ENCODE measurements at places on chromosomes 16 and 17.

DNA sequence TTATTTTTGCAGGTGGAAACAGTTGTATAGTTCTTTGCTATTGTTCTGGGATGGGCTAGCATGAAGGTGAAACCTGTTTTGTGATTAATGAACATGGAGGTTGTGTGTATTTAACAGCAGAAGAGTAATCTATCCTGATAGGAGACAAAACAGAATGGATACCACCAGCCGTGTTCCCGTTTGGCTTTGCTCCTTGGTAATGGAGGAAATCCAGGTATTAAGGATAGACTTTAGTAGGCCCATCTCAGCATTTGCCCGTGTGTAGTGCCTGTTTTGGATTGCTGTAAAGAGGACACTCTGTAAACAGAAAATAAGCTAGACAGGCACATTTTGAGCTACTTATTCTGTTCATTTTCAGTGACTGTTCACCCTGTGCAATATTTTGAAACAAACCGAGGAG is 215.1 kb downstream of the RBFOX1 start:
- no peak for DNase-seq

DNA sequence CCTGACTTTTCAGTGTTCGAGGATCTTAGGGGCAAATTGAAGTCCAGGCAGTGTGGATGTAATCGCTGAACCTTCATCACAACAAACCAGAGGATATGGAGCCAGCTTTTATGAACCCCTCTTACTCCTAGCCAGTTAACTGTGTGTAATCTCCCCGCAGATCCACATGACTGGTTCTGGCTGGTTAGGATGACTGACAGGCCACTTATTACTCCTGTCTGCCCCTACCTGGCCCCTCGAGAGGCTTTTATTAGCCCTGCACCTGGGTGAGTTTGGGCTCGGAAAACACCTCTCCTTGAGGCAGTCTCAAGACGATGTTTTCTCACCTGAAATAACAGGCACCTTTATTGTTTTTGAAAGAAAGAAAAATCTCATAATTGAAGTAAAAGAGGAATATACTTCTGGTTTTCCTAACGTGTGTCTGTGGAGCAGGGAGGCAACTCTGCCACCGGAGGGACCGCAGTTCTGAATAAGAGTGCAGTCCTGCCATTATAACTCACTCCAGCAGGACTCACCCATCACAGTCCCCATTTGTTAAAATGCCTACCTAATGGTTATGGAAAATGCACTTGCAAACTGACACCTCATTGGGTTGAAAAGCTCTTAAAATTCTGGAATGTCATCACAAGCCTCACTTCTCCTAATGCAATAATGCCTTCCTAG is 291.9 kb upstream of the N4BP1 start:
- DNase-seq: no peak

DNA sequence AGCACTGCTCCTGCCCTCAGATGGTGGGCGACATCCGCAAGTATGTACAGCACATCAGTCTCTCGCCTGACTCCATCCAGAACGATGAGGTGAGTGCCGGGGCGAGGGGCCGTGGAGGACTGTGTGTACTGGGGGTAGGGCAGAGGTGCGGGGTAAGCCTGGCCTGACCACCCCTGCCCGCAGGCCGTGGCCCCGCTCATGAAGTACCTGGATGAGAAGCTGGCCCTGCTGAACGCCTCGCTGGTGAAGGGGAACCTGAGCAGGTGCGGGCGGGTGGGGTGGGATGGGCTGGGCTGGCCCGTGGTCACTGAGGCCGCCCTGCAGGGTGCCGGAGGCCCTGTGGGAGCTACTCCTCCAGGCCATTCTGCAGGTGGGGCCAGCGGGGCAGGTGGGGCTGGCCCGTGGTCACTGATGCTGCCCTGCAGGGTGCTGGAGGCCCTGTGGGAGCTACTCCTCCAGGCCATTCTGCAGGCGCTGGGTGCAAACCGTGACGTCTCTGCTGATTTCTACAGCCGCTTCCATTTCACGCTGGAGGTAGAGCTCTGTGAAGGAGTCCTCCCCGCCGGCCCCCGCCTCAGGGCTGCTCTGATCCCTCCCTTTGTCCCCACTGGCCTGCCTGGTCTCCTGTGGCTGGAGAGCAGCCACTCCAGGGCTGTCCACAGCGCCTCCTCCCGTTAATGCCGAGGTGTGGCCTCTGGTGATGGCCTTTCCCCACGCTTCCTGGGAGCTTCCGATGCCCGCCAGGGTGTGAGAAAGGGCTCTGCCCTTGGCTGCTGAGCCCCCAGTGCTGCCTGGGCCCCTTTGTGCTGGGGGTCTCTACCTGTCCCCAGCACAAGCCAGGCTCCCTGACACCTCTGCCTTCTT is 5.0 kb downstream of the TSR3 start:
- DNase-seq: no peak

DNA sequence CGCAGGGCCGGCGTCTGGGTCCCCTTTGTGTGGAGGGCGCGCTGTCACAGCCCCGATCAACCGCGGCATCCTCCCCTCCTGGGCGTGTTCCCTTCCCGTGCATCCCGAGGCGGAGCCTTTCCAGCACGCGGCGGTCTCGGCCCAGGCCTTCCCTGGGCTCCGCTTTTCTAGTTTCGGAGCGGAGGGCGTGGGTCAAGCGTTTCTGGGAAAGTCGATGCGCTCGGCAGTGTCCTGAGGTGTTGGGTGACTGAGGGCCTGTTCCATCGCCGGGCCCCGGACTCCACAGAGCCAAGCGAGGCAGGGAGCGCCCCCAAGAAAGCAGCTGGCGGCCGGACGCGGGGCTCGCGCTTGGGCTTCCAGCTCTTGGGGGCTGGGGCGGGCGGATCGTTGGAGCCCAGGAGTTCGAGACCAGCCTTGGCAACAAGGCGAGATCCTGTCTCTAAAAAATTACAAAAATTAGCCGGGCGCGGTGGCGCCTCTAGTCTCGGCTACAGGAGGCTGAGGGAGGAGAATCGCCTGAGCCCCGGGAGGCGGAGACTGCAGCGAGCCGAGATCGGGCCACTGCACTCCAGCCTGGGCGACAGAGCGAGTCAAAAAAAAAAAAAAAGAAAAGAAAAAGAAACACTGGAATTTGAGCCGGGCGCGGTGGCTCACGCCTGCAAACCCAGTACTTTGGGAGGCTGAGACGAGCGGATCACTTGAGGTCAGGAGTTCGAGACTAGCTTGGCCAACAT is 806 bp downstream of the IFT140 start:
- no peak for DNase-seq

DNA sequence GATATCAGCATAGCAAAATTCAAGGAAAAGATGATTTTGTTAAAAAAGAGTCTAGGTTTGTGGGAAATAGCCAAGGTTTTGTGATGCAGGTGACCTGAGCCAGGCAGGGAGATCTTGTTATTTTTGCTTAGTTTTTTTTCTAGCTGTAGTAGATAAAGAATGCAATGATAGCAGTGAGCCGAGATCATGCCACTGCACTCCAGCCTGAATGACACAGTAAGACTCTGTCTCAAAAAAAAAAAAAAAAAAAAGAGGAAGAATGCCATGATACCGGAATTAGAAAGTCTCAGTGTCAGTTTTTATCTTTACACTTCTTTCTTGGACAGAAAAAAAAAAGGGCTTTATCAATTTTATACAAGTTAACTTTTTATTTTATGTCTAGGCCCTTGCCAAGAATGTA is 27.5 kb downstream of the TMEM238L start:
- DNase-seq: no peak

DNA sequence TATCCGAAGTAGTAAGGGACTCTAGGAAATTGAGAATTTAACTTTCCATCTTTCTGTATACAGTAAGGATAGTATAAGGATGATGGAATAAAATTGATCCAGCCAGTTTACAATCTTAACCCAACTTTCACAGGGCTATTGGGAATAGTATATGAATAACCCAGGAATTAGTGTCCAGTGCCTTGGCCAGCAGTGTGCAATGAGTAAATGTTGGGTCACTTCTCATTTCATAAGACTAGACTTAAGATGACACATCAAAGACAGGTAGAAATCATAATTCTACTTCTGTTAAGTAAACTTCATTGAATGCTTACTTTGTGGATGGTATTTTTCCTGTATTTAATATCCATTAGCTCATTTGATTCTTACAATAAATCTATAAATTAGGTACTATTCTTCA is 949.6 kb upstream of the GOT2 start:
- no peak for DNase-seq

- no peak for DNase-seq
Observed at GRCh38 chr16:86571530-86571915, 4.9 kb downstream of the FOXC2 start.

DNA sequence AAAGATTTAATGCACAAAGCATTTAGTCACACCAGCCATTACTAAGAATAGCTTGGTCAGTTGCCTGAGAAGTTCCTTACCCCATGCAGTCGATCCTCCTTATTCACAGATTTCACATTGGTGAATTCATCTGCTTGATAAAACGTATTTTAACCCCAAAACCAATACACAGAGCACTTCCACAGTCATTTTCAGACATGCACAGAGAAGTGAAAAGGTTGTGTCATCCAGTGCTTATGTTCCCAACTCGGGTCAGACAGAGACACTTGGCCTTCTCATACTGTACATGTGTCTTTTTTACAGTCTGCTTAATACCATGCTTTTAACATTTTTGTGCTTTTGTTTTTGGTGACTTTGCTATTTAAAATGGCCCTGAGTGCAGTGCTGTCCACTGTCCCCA is 219.7 kb downstream of the SPECC1 start:
- DNase-seq: no peak

DNA sequence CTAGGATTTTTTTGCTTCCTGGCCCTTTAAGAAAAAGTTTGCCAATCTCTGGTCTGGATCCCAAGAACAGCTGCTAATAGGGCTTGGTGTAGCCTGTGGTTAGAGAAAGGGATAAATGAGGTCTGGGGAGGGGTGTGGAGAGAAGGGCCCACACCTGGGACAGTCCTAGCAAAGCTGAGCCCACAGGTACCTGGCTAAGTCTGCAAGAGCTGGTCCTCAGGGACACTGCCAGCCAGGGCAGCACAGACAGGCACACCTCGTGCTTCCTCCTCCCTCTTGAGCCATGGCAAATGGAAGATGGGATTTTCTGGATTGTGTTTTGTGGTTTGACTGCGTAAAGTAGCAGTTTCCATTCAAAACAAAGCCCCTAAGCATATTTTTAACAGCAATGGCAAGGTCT is 217.5 kb downstream of the SOX9 start:
- DNase-seq: no peak

DNA sequence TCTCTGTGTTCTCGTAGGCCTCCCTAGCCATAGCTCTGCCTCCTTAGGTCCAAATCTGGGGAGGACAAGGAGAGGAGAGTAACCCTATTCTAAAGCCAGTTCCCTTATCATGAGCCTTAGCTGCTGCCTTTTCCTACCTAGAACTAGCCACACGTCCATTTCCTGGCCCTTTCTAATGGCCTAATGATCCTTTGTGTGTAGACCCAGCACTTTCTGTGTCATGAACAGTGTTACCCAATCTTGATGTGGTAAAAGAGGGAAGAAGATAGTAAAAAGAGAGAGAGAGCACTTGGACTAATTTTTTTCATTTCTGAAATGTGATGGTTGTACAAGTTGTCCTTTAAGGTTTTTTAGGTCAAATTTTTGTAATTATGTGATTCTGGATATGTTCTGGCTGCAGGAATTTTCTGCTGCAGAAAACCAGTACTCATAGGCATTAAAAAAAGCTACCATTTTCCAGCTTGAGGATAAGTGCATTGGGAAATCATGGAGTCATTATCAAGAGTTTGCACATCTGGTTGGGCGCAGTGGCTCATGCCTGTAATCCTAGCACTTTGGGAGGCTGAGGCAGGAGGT is 18.2 kb downstream of the CASC3 start:
- DNase-seq: no peak

All from lung (tissue), 17 donors.